ENCODE measurements at places on chromosomes 16 and 17. TPM values are rescaled to one million over a fixed set of nuclear protein-coding genes. Genes with fewer than 3 reads are reported as not detected.

DNA sequence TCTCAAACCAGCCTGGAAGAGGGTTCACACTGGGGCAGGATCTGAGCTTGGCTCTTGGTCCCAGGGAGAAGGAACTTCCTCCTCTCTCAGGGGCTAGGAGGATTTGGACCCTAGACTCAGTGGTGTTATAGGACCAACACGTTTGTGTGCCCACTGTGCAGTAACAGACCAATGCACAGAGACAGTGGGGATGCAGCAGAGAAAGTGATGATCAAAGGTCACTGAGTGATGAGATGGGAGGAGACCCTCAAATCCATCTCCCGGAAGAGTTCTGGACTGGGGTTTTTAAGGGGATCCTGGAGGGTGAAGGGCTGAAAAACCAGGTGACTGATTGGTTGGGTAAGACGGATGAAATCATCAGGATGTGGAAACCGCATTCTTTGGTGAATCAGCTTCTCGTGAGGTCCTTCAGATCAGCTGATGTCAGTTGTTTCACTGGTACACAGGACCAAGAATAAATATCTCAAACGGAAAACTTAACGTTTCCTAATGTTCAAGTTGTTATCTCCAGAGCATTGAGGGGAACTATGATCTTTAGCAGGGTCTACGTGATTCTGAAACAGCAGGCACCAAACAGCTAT, 3.3 kb upstream of the VAC14 start:
- DNase-seq, result no peak

TBC1D3B gene
- not detected for polyA plus RNA-seq

DNA sequence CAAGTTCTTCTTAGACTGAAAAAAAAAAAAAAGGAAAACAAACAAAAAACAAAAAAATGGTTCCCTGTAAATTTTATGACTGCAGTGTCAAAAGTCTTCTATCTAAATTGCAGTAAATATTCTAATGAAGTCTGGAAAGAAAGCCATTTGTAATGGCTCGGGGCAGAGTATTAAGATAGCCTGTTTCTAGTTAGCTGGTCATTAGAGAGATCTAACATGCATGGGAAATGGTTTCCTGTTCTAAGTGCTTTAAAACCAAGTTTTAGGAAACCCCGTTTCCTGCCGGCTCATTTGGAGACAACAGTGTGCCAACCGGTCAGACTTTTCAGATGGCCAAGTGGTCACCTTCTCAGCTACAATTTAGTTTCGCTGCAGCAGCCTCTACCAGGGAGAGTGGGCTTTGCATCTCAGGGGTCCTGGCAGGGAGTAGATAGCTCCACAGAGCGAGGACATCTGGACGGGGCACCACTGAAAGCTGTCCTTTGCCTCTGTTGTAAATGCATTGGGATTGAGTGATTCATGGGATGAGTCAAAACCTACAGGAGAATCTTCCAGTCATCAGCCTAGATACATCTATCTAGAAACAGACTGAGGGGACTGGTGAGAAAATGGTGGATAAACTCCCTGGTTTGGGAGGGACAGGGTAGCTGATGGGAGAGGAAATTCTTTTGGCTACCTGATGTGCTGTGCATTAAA, 473.2 kb upstream of the SALL1 start:
- DNase-seq, result no peak

DNA sequence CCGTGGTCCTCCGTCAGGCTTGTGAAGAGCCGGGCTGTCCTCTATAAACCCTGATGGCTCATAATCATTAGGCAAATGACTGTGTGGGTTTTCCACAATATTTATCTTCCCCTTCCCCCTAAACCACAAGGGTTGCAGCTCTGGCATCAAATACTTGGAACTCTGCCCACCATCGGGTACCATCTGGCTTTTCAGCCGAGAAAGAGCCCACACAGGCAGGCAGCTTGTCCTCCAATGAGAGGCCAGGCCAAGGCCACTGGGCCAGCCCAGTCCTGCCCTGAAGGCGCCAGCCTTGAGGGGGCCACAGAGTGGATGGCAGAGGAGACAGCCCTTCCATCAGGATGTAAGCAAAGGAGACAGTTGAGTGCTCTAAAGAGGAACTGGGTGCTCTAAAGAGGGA, 31.8 kb upstream of the NAT9 start:
- DNase-seq, result no peak

DNA sequence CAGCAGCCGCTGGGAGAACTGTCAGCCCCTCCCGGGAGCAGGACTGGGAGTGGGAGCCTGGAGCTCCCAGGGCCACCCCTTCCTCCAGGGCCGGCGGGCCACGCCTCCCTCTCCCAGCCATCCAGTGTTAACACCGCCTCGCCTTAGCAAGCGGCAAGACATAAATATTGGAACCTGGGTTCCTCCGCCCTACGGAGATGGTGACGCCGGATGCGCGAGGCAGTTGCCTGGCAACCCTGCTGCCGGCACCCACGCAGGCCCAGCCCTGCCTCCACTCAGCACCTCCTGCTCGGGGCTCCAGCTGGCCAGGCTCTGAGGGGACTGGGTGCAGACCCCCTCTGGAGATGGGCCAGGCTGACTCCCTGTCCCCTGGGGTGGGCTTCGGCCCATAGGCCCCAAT, 27.4 kb upstream of the CACNA1H start:
- DNase-seq, result no peak

GRCh38 chr17:55641676-55642081, 81.0 kb downstream of the TMEM100 start:
- no peak for DNase-seq
